ENCODE measurements at places on chromosomes 5 and 9.
A peak's percentile ranks its signal among the peaks of the same experiment; 100 is the strongest.

DNA sequence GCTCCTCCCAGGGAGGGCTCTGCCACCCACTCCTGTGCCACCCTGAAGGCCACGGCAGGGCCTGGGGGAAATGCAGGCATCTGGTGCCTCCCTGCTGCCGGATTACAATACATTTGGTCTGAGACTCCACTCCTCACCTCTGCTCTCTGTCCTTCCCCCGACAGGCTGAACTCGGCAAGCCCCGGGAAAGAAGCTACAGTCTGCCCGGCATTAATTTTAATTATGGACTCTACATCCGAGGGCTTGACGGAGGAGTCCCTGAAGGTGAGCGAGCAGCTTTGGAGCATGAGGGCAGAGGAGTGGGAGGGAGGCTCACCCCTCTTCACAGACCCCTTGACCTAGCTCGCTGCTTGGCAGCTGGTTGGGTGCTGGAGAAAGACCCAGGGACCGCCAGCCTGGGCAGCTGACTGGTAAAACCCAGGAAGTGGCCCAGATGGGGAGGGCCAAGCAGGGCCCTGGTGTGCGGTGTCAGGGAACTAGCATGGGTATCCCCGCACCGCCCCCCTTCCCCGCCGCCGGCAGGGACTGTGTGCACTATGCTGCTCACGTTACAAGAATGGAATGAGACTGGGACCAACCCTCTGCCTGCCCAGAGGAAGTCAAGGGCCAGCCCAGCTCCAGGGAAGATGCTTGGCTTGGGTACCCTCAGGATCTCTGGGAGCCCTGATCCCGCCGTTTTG lies 83.7 kb upstream of the BARHL1 start:
- DNase-seq, result peak; percentile 27

DNA sequence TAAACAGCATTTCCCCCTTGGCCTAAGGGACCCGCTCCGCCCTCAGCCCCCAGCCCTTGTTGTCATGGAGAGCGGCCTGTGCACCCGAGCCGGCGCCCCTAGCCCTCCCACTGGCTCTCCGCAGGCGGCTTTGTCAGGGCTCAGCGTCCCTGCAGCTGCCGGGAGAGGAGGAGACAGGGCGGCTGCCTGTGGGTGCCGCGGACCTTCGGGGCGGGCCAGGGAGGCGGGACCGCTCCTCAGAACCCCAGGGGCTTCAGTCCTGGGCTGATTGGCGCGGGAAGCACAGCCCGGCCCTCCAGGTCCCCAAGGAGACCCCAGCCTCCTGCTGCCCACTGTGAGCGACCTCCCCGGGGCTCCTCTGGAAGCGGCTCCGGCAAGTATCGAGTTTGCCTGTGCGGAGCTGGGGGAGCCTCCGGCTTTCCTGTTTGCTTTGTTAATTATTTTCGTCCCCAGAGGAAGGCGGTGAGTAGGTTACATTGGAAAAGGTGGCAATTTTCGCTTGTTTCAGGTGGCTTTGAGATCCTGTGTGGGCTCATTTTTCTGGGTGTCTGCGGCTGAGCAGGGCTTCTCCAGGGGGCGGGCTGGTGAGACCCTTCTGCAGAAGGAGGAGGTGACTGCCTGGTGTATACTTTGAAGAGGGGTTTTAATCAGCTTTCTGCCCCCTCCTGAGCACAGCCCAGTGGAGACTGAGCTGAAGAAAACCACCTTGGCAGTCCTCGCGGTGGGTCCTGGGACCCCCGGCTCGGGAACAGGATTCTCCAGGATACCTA lies at the start of gene FGD3:
FGD3 (plus strand) TSS at position 256 of the 770 bp plus-strand sequence. CDS start 28,734 bp downstream, outside the sequence.
- DNase-seq, result peak; percentile 52

GRCh38 chr9:113621309-113621791 lies 157.8 kb downstream of the RGS3 start:
- DNase-seq, result no peak

DNA sequence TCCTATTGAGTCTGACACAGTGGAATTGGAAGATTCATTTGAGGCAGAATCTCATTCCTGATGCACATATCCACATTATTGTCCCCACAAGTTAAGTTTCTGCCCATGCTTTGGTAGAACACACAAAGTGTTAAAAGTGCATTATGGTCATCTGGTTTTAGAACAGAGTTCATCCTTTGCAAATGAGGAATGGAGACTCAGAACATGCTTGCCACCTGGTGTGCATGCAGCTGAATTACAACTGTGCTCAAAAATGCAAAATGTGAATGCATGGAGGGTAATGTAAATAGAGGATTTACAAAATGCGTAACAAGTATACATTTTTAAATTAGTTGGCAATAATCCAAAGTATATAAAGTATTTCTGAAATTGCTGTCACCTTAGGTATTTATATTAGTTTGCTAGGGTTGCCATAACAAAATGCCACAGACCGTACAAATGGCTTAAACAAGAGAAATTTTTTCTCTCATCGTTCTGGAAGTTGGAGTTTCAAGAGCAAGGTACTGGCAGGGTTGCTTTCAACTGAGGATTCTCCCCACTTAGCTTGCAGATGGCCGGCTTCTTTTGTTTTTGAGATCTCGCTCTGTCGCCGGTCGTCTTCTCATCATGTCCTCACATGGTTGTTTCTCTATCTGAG lies 671.1 kb downstream of the TAF11L14 start:
- peak; percentile 39 for DNase-seq

DNA sequence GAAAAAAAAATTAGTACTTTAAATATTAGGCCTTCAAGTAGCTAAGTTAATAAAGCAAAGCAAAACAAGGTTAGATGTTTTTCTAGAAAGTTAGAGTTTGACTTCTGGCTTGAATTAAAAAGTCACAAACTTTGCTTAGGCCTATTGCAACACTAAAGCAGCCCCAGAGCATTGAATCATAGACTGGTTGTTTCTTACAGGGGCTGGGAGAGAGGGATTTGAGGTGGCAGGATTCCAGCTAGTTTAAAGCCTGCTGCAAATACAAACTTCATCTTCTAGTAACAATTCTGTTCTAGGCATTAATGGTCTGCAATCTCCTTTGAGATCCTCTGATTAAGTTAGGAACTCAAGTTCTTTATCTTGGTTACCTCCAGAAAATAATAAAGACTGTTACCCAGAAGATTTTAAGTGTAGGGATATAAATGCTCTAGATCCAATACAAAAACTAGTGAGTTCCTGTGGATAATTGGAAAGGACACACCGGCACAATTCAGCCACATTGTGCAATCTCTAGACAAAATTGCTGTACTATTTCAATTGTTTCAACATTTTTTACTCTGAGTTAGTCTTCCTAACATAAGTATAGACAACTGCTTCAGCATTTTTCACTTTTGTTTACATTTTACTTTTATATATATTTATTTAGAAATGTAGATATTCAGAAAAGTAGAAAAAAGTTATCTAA lies 12.6 kb downstream of the OR13C5 start:
- DNase-seq, result no peak

- no peak for DNase-seq
Measured at GRCh38 chr9:114503009-114503408, 2.3 kb downstream of the WHRN start.

DNA sequence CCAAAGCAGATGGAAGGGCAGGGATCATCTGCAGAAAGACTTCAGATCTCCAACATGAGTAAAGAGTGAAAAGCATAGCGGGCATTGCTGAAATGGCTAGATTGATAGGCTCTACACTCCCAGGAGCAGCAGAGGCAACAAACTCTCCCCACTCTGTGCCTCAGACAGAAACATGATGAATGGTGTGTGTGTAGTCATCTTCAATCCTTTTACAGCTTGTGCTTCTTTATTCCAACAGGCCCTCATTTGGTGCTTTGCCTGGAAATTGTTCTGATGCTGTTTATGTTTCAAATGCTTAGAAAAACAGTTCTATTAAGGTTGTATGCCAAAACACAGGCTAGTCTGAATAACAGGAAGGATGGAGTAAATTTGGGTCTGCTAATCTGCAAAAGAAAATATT lies 176.2 kb downstream of the DMRTA1 start:
- no peak for DNase-seq
